Activated naive CD4-positive, alpha-beta T cell (primary cell): ENCODE measurements at places on chromosomes 5 and 9.

- DNase-seq = no peak
Measured at GRCh38 chr5:72860499-72860898, 44.0 kb downstream of the TNPO1 start.

DNA sequence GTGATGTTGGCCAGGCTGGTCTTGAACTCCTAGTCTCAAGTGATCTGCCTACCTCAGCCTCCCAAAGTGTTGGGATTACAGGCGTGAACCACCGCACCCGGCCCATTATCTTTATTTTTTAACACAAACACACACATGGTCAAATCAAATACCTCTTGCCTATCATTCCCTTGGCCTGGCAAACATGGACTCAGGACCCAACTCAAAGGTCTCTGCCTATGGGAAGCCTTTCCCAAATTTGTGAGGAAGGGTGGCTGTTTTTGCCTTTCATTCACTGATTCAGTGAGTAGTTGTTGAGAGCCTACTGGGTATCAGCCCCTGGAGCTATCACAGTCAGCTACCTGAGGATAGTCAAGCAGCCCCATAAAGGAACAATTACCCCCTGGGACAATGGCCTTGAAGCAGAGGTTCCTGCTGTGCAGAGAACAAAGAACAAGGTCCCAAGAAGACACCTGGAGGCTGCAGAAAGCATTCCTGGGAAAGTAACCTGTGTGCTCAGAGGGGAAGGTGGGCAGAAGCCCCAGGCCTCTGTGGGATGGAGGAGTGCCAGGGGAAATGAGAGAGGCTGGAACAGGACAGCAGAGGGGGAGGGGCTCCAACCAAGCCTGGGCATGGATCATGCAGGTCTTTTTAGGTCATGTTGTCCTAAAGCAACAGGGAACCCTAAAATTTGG, 126.4 kb downstream of the CRB2 start:
- DNase-seq = no peak

DNA sequence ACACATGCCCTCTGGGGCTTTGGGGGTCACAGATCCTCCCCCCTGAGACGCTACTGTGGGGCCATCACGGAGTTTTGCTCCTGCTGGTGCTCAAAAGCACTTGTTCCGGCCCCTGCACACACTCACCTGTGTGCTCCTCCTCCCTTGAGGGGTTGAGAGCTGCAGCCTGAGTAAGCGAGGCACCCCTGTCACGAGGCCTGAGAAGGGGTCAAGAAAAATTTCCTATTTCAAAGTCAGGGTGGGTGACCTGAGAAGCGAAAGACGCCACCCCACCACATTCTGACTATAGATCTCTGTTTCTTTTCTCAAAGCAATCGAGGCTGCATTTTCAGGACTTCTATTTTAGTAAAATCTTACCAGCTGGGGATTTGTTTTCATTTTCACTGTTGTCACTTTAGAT, 138.5 kb downstream of the DCP2 start:
- DNase-seq = no peak

DNA sequence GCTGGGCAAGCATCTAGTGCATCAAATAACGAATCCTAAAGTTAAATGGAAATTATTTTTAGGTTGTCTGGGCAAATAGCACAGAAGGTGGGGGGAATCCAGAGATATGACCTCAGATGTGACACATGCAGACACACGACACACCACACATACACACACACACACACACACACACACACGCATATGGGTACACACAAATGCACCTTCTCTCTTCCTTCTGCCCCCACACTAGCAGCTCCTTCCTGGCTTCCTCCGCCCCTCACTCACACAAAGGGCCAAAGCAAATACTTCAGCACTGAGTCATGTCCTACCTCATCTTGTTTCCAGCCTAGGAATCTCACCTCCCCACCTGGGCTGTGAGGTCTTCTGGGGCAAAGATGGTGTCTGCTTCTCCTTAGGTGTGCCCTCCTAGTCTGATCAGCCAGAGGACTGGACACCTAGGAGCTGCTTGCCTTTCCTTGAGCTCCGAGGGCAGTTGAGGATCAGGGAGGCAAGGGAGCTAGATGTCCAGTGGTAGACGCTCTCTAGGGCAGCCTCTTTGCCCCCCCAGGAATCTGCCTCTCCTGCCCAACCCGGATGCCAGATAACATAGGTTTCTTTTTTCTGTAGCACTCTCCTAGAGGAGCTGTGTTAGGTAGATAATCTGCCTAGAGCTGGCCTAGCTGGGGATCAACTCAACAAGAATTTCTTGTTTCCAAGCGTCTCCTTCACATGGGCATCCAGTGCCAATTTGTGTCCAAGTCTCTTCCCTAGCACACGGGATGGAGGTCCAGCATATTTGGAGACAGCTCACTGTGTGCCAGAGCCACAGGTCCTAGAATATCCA, 14.3 kb upstream of the JADE2 start:
- no peak for DNase-seq

DNA sequence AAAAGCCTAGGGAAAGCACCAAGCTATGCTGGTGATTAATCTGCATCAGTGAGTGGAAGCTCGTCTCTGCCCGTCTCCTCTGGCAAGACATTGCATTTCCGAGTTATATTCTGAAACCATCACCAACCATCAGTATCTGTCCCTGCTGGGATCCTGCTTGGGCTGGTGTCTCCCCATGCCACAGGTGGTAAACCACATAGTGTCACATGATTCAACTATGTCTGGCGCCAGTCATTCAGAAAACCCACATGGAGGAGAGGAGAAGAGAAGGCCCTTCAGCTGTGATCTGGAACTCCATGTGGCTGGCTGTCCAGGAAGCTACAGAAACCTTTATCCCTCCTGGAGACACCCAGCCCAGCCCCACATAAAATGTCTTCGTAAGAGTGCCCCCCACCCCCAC, 4.8 kb downstream of the IL9 start:
- no peak for DNase-seq

DNA sequence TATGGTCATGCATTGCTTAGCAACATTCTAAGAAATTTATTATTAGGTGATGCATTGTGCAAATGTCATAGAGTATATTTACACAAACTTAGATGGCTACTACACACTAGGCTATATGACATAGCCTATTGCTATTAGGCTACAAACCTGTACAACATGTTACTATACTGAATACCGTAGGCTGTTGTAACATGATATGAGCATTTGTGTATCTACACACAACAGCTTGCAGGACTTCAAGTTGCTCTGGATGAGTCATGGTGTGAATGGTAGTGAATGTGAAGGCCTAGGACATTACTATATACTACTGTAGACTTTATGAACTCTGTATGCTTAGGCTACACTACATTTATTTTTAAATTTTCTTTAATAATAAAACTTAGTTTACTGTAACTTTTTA, 107.2 kb upstream of the MAMDC2 start:
- DNase-seq = no peak

- no peak for DNase-seq
Measured at GRCh38 chr9:131667576-131667975, 72.3 kb downstream of the RAPGEF1 start.

DNA sequence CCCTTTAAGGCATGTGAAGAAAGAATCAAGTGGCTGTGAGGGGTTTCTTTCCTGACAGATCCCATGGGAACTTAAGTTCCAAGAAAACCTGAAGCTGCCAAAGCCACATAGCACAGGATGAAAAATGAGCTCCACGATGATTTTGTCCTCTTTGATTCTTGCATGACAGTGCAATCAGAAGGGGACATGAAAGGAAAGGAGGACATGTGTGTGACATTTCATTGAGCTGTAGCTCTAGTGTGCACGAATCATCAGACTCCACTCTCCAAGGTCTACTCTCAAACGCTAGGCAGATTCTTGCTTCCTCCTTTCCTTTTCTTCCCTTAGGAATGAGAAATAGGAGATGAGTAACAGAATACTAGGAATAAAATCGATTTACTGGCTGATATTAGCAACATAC, 142.0 kb downstream of the ZNF608 start:
- no peak for DNase-seq

- no peak for DNase-seq
Measured at GRCh38 chr5:16615741-16616535, 859 bp downstream of the RETREG1 start.

DNA sequence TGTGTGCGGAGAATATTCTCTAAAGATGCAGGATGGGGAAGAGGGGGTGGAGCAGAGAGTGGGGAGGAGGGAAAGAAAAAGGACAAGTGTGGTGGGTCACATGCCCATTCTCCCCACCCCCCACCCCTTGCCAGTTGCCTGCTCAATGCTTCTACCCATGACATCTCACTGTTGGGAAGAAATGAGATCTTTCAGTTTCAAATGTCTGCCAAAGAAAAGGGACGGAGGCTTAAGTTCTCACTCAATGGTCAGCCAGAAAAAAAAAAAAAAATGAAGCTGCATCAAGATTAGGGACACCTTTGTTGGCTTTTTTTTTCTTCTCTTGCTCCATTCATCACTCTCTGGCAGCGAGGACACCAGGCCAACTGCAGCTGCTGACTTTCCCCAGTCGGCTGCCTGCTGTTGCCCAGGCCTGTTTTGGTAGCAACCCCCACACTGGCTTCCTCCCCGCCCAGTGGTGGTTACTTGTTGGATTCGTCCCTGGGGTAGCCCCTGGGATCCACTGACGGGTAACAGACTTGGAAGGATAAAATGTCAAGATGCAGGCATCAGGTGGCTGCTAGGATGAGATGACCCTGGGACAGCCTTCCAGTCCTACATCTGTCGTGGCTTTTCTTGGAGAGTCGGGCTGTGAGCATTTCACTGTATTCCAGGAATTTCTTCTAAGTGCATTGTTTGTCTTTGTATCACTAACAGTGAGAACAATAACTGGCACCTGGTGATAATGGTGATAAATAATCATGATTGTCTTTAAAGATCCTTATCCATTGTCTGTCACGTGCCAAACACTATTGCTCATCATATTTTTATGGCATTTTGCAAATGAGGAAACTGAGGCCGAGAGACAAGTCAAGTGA, 9.1 kb downstream of the WWC1 start:
- no peak for DNase-seq

DNA sequence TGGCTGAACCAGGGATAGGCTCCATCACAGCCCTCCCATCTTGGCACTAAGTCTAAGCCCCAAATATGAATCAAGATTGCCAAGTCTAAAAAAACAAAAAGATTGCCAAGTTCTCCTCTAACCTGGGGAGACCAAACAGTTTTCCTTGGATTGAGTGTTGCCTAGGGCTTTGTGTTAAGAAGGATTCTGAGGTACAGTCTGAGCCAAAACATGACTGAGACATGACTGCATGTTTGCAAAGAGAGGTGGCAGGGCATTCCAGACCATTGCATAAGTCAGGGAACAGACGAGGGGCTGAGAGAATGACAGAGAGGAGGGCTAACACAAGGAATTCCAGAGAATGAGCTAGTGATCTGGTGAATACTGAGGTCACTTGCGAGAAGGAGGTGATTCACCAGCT, 11.4 kb downstream of the LAMC3 start:
- DNase-seq = no peak

GRCh38 chr5:1838013-1838412, 36.8 kb downstream of the NDUFS6 start:
- no peak for DNase-seq

- no peak for DNase-seq
Measured at GRCh38 chr5:82403026-82403425, 124.9 kb upstream of the RPS23 start.

GRCh38 chr5:64930672-64931318, 162.1 kb downstream of the CWC27 start:
- no peak for DNase-seq

DNA sequence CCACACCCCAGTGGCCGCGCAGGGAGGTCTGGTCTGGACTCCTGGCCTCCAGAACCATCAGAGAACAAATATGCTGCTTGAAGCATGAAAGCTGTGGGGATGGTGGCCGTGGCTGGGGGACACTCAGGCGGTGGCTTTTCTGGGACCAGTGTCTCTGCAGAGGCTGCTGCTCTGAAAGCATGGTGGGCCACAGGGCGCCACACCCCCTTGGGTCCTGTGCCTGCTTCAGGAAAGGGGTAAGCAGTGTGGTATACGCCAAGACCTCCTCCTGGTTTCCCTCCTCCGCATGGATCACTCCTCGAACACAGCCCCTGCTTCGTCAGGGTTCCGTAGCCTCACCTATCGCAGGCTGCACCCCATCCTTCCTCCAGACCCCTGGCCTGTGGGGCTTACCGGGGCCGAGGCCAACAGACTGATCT, 19.7 kb upstream of the TERT start:
- DNase-seq = no peak

GRCh38 chr5:88544136-88544645, 275.5 kb upstream of the TMEM161B start:
- DNase-seq = no peak

- no peak for DNase-seq
Measured at GRCh38 chr9:123410281-123410910, 54.4 kb downstream of the CRB2 start.

- no peak for DNase-seq
Measured at GRCh38 chr9:126879288-126879687, 18.8 kb downstream of the ZBTB34 start.

- DNase-seq = no peak
Measured at GRCh38 chr5:135710045-135710675, 124.3 kb upstream of the SLC25A48 start.

- no peak for DNase-seq
Measured at GRCh38 chr5:95262933-95263660, 21.8 kb downstream of the MCTP1 start.

DNA sequence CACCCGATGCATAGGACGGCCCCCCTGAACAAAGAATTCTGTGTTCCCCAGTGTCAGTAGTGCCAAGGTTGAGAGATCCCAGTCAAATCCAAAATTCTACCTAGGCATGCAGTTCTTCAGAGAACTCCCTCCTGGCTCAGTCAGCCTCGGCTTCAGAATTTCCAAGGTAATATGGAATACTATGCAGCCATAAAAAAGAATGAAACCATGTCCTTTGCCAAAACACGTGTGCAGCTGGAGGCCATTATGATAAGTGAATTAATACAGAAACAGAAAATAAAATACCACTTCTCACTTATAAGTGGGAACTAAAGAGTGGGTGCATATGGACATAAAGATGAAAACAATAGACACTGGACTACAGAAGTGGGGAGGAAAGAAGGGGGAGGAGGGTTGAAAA, 87.1 kb upstream of the TRIO start:
- no peak for DNase-seq

DNA sequence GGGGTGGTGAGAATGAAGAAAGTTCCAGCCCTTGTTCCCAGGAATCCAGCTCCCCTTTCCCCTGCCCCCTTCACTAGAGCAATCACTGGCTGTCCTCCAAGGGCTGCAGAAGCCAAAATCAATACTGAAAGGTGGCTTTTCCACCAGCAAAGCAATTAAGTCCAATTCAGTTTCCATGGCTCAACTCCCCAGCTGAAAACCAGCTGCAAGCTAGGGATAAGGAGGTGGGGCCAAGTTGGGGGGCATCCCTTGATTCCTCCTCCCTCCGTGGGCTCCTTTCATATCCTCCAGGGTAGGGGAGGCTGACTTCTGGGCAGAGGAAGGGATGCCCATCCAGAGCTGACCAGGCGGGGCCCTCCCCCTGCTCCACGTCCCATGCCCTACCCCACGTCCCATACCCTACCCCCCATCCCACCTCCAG, 22.7 kb downstream of the CAMK2A start:
- no peak for DNase-seq

GRCh38 chr9:109098171-109098959, 21.4 kb downstream of the TMEM245 start:
- DNase-seq = no peak
